ENCODE measurements at places on chromosomes 4 and X.
A peak's percentile ranks its signal among the peaks of the same experiment; 100 is the strongest.

GRCh38 chr4:104896660-104897645, 249.7 kb upstream of the TET2 start:
- DNase-seq = no peak
- H3K4me3 ChIP-seq = no peak overlapping the region
- no peaks in the 10 kb centered on the region for H3K36me3 ChIP-seq
- H3K27ac ChIP-seq = no peak overlapping the region

DNA sequence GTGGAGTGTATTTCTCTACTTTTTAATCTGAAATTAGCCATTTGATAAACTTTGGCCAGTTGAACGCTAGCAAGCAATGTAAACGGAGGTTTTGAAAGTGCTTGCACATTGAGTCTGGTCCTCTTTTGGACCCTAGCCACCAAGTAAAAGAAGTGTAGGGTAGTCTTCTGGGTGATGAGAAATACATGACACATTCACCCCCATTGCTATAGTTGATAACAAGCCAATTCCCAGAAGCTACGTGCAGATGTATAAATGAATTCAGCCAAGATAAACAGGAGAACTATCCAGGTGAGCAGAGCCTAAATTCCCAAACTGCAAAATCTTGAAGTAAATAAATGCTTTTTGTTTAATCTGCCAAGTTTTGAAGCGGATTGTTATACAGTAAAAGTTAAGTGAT, 965.4 kb upstream of the GRIA3 start:
- H3K4me3 ChIP-seq = no peak overlapping the region
- DNase-seq = no peak

- H3K27me3 ChIP-seq = no peaks in the 10 kb centered on the region
- H3K4me1 ChIP-seq = no peaks in the 10 kb centered on the region
- H3K4me3 ChIP-seq = no peak overlapping the region
- no peaks in the 10 kb centered on the region for H3K36me3 ChIP-seq
- no peak for DNase-seq
Measured at GRCh38 chr4:47118192-47118929, 87.0 kb downstream of the GABRB1 start.

DNA sequence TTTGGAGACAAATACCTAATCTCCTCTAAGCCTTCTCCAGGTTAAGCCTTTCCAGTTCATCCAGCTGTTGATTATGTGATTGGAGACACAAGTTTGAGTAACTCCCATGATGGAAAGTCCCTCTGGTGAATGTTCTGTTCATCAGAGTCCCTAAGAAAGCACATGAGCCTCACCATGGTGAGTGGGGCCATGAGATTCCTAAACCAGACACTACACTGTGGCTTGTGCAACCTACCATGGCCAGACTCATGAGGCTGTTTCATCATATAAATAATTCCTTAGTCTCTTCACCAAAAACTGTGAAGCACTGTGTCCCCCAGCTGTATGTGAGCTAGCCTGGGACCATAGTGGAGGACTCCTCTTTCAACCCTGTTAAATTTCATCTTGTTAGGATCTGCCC, 14.4 kb downstream of the PKD2 start:
- no peaks in the 10 kb centered on the region for H3K27me3 ChIP-seq
- DNase-seq = no peak
- no peak overlapping the region for H3K4me3 ChIP-seq
- no peaks in the 10 kb centered on the region for H3K36me3 ChIP-seq

DNA sequence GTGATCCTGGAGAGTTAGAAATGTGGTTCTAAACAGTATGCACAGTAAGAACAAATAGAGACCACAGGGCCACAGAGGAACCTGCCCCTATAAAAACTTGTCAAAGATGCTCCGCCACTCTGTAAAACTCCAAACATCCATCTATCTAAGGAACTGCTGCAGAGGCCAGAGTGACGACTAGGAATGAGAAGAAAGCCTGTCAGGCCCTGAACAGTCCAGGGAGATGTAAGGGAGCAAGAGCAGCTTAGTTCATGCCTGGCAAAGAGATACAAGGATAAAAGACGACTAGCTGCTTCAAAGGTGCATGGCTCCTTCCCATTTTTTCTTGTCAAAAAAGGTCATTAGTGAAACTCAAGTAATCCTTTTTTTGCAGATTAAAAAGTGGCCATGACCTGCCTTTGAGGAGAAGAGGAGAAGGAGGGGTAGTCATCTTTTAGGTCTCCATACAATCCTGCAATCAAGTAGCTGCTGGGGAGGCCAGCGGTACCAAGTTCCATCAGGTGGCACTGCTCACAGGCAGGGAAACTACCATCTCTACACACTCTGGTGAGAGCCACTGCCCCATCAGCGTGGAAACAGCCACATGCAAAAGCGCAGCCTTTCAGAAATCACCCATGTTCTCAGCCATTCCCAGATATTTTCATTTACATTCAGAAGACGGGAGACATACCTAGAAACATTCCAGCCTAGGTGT, 162.1 kb downstream of the TSPAN5 start:
- no peaks in the 10 kb centered on the region for H3K27me3 ChIP-seq
- no peaks in the 10 kb centered on the region for H3K4me1 ChIP-seq
- H3K4me3 ChIP-seq = no peak overlapping the region

GRCh38 chr4:88516746-88517145, 6.8 kb downstream of the PYURF start:
- no peaks in the 10 kb centered on the region for H3K27me3 ChIP-seq
- no peak for DNase-seq
- no peaks in the 10 kb centered on the region for H3K4me1 ChIP-seq
- no peak overlapping the region for H3K27ac ChIP-seq
- no peak overlapping the region for H3K4me3 ChIP-seq

DNA sequence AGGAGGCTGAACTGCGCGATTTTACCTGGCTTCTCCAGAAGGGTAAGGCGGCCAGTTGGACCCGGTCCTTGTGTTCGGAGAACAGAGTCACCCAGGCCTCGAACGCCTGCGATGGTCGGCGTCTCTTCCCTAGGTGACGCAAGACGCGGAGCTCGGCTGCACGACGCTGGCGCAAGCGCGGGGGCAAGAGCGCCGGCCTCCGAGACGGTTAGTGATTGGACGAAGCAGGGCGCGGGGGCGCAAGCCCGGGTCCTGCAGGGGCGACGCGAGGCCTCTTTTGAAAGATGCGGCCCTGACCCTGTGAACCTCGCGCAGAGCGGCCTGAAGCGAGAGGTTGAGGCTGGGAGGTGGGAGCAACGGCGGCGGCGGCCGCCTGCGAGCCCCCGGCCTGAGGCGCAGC, 428 bp downstream of the ADAD1 start:
- no peaks in the 10 kb centered on the region for H3K27me3 ChIP-seq
- DNase-seq = no peak
- H3K27ac ChIP-seq = no peak overlapping the region
- no peaks in the 10 kb centered on the region for H3K4me1 ChIP-seq
- H3K36me3 ChIP-seq = no peaks in the 10 kb centered on the region

DNA sequence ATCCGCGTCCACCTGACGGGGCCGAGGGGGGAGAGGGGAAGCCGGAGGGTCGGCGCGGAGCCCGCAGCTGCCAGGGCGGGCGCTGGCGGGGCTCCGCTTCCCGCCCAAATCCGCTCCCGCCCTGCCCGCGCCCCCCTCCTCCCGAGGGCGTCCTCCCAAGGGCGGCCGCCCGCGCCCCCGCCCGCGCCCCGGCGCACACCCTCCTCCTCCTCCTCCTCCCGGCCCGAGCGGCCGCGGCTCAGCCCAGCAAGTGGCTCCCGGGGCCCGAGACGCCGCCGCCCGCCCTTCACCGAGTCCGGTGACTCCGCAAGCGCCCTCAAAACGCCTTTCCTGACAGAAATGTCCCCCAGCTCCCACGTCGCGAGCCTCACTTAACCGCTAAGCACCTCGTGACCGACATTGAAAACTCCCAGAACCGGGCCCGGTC, 487 bp downstream of the HMGB2 start:
- H3K4me1 ChIP-seq = peaks cover 14% of the 10 kb centered on the region
- no peaks in the 10 kb centered on the region for H3K27me3 ChIP-seq

DNA sequence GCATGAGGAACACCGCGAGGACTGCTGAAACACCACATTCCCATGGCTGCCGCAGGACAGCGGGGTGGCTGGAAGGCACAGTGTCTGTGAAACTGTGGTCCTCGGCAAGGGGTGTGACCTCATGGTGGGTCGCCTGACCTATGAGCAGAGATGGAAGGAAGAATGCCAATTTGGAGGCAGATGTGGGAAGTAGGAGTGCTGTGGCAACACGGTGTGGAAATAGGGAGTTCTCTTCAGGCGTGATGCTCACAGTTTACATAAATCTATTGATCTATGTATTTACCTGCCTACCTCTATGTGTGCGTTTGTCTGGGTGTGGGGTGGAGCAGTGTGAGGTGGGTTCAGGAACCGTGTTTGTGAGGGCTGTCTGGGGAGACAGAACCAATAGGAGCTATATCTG, 62.3 kb upstream of the LSM6 start:
- H3K4me3 ChIP-seq = no peak overlapping the region
- no peak for DNase-seq
- no peaks in the 10 kb centered on the region for H3K4me1 ChIP-seq

DNA sequence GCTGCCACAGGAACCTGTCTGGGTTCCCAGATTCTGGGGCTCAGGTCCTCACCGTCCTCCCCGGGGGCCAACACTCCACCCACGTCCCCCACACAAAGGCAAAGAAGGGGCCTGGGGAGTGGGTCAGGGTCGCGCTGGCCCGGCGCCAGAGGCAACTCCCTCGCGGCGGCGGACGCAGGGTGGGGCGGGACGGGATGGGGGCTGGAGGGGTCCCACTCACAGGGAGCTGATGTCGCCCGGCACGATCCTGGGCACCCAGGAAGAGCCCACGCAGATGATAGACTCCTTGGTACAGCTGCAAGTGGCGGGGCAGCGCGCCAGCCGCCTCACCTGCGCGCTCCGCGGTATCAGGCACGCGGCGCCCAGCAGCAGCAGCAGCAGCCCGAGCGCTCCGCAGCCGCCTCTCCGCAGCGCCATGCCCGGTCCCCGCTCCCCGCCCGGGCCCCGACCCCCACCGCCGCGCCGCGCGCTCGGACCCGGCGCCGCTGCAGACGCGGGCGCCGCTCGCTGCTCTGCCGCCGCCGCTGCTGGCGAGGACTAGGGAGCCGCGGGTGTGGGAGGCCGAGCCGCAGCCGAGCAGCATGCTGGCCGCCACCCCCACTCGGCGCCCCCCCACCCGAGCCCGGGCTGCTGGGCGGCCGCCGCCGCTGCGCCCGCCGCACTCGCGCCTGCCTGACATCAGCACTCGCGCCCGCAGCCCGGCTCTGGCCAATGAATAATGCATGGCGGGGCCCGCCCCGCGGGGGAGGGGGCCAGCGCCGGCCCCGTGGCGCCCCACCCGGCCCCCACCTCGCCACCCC, at the start of gene LGI2:
TSS of gene LGI2 (minus strand) at position 670 of the 800 bp plus-strand sequence. CDS start at position 417, 253 bp downstream.
- H3K27ac ChIP-seq = no peak within 1 kb of the TSS
- no peaks in the 10 kb centered on the region for H3K27me3 ChIP-seq
- no peaks in the 10 kb centered on the region for H3K36me3 ChIP-seq
- peak within 1 kb of the TSS; percentile 52 for H3K4me3 ChIP-seq
- DNase-seq = peak; percentile 46

GRCh38 chrX:11138498-11139390, 27.6 kb downstream of the HCCS start:
- no peaks in the 10 kb centered on the region for H3K4me1 ChIP-seq
- no peak overlapping the region for H3K27ac ChIP-seq
- DNase-seq = no peak
- H3K27me3 ChIP-seq = no peaks in the 10 kb centered on the region
- H3K36me3 ChIP-seq = no peaks in the 10 kb centered on the region

DNA sequence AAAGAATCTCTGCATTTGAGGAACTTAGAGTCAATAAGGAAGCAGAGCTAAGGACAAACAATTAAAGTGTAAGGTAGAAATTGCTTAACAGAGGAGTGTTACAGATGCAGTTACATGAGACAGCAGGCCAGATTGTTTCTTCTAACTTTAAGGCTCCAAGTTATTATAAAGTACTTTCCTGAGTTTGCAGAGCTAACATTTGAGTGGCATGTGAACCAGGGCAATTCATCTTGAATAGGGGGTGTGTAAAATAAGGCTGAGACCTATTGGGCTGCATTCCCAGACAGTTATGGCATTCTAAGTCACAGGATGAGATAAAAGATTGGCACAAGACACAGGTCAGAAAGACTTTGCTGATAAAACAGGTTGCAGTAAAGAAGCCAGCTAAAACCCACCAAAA, 7.6 kb upstream of the LNX1 start:
- no peaks in the 10 kb centered on the region for H3K36me3 ChIP-seq
- H3K4me1 ChIP-seq = peaks cover 6% of the 10 kb centered on the region
- H3K27me3 ChIP-seq = no peaks in the 10 kb centered on the region
- H3K27ac ChIP-seq = no peak overlapping the region
- no peak overlapping the region for H3K4me3 ChIP-seq
- DNase-seq = no peak

GRCh38 chrX:10986616-10987015, 124.5 kb upstream of the HCCS start:
- peaks cover 46% of the 10 kb centered on the region for H3K4me1 ChIP-seq
- H3K27me3 ChIP-seq = no peaks in the 10 kb centered on the region
- H3K4me3 ChIP-seq = no peak overlapping the region
- DNase-seq = no peak
- no peak overlapping the region for H3K27ac ChIP-seq

DNA sequence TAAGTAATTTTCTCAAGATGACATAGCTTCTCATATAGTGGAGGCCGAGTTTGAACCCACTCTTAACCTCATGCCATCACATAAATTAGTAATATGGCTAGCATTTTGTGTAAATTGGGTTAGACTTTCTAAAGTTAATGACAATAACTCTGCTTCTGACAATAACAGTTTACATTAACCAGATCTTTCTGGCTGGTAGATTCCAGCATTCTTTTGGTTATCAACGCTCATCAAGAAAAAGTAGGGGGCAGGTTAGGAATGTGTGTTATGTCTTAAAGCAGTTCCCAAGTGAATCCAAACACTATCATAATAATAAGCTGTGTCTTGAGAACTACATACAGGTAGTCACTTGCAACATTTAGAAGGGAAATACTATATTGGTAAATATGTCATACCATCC, 162.5 kb downstream of the PRDM5 start:
- H3K36me3 ChIP-seq = no peaks in the 10 kb centered on the region
- H3K4me3 ChIP-seq = no peak overlapping the region
- H3K27me3 ChIP-seq = no peaks in the 10 kb centered on the region
- H3K4me1 ChIP-seq = peaks cover 6% of the 10 kb centered on the region
- no peak overlapping the region for H3K27ac ChIP-seq
- no peak for DNase-seq

GRCh38 chrX:74614093-74614909, at the start of gene RLIM:
Gene RLIM (minus strand): TSS chrX:74614624. CDS start chrX:74595977, 18,647 bp downstream.
- peak; percentile 93 for DNase-seq
- no peaks in the 10 kb centered on the region for H3K4me1 ChIP-seq
- peak within 1 kb of the TSS; percentile 93 for H3K4me3 ChIP-seq

- no peak overlapping the region for H3K4me3 ChIP-seq
- H3K4me1 ChIP-seq = no peaks in the 10 kb centered on the region
- H3K36me3 ChIP-seq = no peaks in the 10 kb centered on the region
- DNase-seq = peak; percentile 29
- no peaks in the 10 kb centered on the region for H3K27me3 ChIP-seq
Measured at GRCh38 chrX:111568354-111568753, 56.9 kb downstream of the SERTM2 start.

Data from Caco-2 (cell line).